Endothelial cell of umbilical vein (primary cell): ENCODE measurements at places on chromosomes 3 and 15. TPM values are rescaled to one million over a fixed set of nuclear protein-coding genes. Genes with fewer than 3 reads are reported as not detected.

Gene GOLGA6B
- not detected in 2 replicates for polyA plus RNA-seq

Gene DAG1
- 59.6 and 63.7 TPM in 2 replicates for polyA plus RNA-seq

Gene CDHR4
- 0.19 TPM in 1 of 2 replicates, not detected in the other for polyA plus RNA-seq

Gene SENP2
- 3.8 and 4.2 TPM in 2 replicates for polyA plus RNA-seq

Gene HHATL
- polyA plus RNA-seq = 0.11 TPM in 1 of 2 replicates, not detected in the other

Gene EIF4E3
- 1.1 and 1.3 TPM in 2 replicates for polyA plus RNA-seq

Gene IL17RE
- 1.3 and 1.6 TPM in 2 replicates for polyA plus RNA-seq

Gene CACNA2D3
- polyA plus RNA-seq = not detected in 2 replicates

Gene SOX14
- not detected in 2 replicates for polyA plus RNA-seq

DNA sequence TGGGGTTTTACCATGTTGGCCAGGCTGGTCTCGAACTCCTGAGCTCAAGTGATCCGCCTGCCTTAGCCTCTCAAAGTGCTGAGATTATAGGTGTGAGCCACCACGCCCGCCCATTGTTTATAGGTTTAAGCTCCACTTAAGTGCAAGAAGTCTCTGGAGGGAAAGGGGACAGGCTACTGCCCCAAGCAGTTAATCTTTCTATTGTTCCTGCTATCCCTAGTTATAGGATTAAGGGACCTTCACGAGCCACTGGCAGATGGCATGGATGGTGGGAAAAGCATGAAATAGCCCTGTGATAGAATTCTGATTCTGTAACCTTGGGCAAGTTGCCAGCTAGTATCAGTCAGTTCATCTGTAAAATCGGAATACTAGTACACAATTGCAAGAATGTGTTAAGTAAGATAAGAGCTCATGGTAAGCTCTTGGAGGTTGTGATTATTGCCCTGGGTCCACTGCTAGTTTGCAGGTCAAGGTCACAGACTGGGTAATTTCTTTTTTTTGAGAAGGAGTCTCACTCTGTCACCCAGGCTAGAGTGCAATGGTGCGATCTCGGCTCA is 5.3 kb upstream of the RBPMS2 start:
- no peaks in the 10 kb centered on the region for H3K36me3 ChIP-seq
- no peak for DNase-seq
- no peak overlapping the region for H3K27ac ChIP-seq
- peaks cover 6% of the 10 kb centered on the region for H3K4me1 ChIP-seq
- H3K27me3 ChIP-seq = peaks cover 4% of the 10 kb centered on the region
- no peak overlapping the region for H3K4me3 ChIP-seq

DNA sequence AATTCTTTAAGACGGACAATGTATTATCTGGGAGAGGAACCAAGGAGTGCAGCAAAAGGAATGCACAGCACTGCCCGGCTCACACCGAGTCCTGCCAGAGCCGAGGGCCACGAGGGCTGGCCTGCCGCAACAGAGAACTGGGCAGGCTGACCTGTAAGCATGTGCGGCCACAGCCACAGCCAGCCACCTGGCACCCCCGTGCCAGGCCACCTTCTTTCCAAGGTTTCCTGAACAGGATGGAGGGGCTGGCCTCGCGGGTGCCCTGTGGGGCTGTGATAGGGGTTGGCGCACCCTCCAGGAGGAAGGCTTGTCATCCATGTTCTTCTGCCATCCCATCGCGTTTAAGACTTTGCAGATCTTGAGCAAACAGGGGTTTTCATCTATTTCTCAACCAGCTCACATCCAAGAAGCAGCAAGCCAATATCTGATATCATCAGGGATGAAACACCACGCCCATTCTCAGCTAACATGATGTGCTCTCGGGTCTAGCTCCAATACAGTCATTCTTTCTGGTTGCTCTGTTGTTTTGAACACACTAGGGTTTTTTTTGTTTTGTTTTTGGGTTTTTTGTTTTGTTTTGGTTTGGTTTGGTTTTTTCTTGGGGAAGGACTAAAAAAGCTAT is 10.2 kb downstream of the CA12 start:
- no peak for DNase-seq
- no peak overlapping the region for H3K27ac ChIP-seq
- H3K36me3 ChIP-seq = no peaks in the 10 kb centered on the region

- H3K36me3 ChIP-seq = no peaks in the 10 kb centered on the region
- peaks cover 2% of the 10 kb centered on the region for H3K27me3 ChIP-seq
- DNase-seq = no peak
- peaks cover 15% of the 10 kb centered on the region for H3K4me1 ChIP-seq
- H3K27ac ChIP-seq = no peak overlapping the region
Observed at GRCh38 chr3:138919325-138919724, 27.6 kb downstream of the FOXL2 start.

- peaks cover 10% of the 10 kb centered on the region for H3K4me1 ChIP-seq
- H3K36me3 ChIP-seq = no peaks in the 10 kb centered on the region
- peaks cover 2% of the 10 kb centered on the region for H3K27me3 ChIP-seq
- DNase-seq = no peak
Observed at GRCh38 chr15:101086394-101087171, 165.3 kb downstream of the CHSY1 start.

GRCh38 chr15:76932135-76932966 is 802 bp downstream of the RCN2 start:
- H3K4me1 ChIP-seq = peaks cover 10% of the 10 kb centered on the region
- H3K27ac ChIP-seq = peak overlapping the region; percentile 60
- H3K36me3 ChIP-seq = peaks cover 2% of the 10 kb centered on the region
- peak overlapping the region; percentile 82 for H3K4me3 ChIP-seq

DNA sequence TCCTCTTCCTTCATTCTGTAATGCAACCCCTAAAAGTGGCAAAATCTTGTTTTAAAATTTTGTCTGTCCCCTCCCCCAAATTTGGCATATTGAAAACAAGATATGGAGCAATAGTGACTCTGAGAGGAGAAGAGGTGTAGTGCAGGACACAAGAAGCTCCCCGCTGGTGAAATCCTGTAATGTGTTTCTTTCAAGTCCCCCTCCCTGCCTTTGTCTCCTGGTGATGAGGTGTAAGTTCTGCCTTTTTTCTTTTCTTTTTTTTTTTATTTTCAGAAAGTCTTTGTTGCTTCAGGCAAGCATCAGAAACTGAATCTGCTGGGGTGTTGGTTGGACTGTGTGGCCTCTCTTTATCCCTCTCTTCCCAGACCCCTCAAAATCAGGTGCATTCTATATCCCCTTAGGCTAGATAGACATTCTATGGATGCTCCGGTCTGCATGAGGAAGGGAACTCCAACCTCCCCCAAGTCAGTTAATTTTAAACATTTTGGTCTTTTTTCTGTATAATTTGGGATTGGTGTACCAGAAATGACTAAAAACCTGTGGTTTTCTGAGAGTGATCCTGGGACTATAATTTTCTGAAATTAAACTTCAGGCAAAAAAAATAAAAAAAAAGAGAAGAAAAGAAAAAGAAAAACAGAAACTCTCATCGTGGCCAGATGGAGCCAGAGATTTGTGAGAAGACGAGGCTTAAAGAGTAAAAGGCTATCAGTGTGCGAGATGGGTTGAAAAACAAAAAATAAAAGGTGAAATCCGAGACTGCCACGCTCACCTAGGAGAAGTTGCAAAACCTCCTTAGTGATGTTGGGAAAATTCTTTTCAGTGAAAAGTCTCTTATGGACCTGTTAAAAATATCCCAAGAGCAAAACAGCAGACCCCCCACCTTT is 21.4 kb downstream of the ACKR2 start:
- no peak overlapping the region for H3K27ac ChIP-seq
- DNase-seq = no peak
- no peaks in the 10 kb centered on the region for H3K36me3 ChIP-seq
- H3K27me3 ChIP-seq = peaks cover 8% of the 10 kb centered on the region
- no peaks in the 10 kb centered on the region for H3K4me1 ChIP-seq
- no peak overlapping the region for H3K4me3 ChIP-seq

DNA sequence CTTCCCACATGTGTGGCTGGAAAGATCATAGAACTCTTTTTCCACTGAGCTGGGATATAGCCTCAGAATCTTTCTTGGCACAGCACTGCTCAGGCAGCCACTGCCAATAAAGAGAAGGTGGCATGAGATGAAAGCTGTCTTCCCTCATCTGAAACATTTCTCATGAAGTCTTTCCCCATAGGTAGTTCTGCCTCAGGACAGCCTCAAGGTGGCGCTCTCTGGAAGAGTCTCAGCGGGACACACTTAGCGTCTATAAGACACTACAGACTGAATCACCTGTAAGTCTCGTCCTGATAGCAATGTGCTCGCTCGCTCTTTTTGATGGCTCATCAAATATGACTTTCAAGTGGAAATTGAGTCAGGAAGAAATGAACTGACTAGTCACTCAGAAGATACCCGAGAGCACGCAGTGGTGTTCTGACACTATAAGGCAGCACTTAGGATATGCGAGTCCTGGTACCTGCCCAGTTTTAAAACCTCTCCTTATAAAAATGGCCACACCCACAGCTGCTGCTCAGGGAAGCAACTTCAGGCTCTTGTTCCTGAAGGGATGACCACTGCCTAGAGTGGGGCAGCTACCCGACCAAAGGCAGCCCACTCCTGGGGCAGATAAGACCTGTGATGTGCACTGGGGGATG is 269.5 kb downstream of the SUCLG2 start:
- no peak overlapping the region for H3K27ac ChIP-seq
- H3K36me3 ChIP-seq = no peaks in the 10 kb centered on the region
- peak; percentile 45 for DNase-seq
- H3K27me3 ChIP-seq = no peaks in the 10 kb centered on the region
- no peak overlapping the region for H3K4me3 ChIP-seq

GRCh38 chr15:66715181-66715624 is 13.2 kb downstream of the SMAD6 start:
- H3K36me3 ChIP-seq = no peaks in the 10 kb centered on the region
- no peak overlapping the region for H3K4me3 ChIP-seq
- no peak overlapping the region for H3K27ac ChIP-seq
- H3K27me3 ChIP-seq = no peaks in the 10 kb centered on the region

GRCh38 chr15:42820811-42821210 is 83.9 kb upstream of the CDAN1 start:
- H3K27ac ChIP-seq = no peak overlapping the region
- H3K4me1 ChIP-seq = no peaks in the 10 kb centered on the region
- no peaks in the 10 kb centered on the region for H3K27me3 ChIP-seq
- DNase-seq = no peak
- no peak overlapping the region for H3K4me3 ChIP-seq

- no peaks in the 10 kb centered on the region for H3K27me3 ChIP-seq
- H3K4me3 ChIP-seq = no peak overlapping the region
- DNase-seq = no peak
- no peaks in the 10 kb centered on the region for H3K36me3 ChIP-seq
- H3K4me1 ChIP-seq = no peaks in the 10 kb centered on the region
Observed at GRCh38 chr15:36331531-36332275, 247.7 kb upstream of the CDIN1 start.

- no peaks in the 10 kb centered on the region for H3K36me3 ChIP-seq
- no peak for DNase-seq
- H3K27ac ChIP-seq = no peak overlapping the region
- no peaks in the 10 kb centered on the region for H3K27me3 ChIP-seq
Observed at GRCh38 chr3:177282119-177282655, 84.9 kb upstream of the TBL1XR1 start.

DNA sequence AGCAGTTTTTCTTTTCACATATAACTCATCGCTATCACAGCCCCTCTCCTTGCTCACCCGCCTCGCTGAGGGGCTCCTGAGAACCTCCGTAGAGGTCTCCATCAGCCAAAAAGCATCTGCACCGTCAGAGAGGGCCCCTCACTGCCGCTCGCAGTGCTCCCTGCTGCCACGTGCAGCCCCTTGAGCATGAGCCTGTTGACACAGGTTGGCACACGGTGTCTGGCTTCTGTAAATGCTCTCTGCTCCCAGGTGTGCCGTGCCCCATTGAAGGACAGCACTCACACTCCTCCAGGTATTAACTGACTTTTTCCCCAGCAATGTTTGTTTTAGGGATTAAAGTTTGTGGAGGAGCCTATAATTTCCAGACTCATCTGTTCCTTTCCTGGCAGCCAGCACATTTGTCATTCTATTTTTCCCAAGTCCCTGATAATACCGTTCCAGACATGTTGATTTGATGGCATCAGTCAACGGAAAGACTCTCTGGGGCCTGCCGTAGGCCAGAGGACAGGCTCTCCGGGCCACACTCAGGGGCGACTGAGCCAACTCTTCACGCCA is 2.1 kb upstream of the FURIN start:
- H3K27me3 ChIP-seq = no peaks in the 10 kb centered on the region
- no peak overlapping the region for H3K27ac ChIP-seq
- no peaks in the 10 kb centered on the region for H3K36me3 ChIP-seq
- peaks cover 19% of the 10 kb centered on the region for H3K4me1 ChIP-seq
- no peak overlapping the region for H3K4me3 ChIP-seq

- H3K4me3 ChIP-seq = no peak overlapping the region
- DNase-seq = no peak
- H3K36me3 ChIP-seq = no peaks in the 10 kb centered on the region
Observed at GRCh38 chr3:59425371-59425770, 375.5 kb upstream of the CFAP20DC start.

GRCh38 chr3:42491881-42492507 is 10.4 kb upstream of the VIPR1 start:
- H3K36me3 ChIP-seq = no peaks in the 10 kb centered on the region
- peaks cover 15% of the 10 kb centered on the region for H3K4me1 ChIP-seq
- no peak for DNase-seq
- no peaks in the 10 kb centered on the region for H3K27me3 ChIP-seq
- no peak overlapping the region for H3K4me3 ChIP-seq

DNA sequence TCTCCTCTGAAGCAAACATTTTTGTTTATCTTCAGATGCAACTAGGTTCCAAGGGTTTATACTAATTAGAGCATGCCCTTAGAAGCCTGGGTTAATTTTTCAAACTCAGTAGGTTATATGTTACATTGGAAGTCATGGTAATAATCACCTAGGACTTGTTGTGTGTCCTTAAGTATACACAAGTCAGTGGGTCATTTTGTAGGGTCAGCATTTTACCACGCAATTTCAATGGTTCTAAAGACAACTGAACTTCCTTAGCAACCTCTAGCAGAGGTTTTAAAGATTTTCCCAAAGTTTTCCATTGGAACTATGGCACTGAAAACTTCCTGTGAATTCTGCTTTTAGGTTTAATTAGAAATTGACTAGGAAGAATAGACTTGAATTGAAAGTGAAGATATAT is 99.6 kb upstream of the NANOGP8 start:
- no peak overlapping the region for H3K4me3 ChIP-seq
- H3K4me1 ChIP-seq = peaks cover 3% of the 10 kb centered on the region
- no peaks in the 10 kb centered on the region for H3K27me3 ChIP-seq
- DNase-seq = no peak

DNA sequence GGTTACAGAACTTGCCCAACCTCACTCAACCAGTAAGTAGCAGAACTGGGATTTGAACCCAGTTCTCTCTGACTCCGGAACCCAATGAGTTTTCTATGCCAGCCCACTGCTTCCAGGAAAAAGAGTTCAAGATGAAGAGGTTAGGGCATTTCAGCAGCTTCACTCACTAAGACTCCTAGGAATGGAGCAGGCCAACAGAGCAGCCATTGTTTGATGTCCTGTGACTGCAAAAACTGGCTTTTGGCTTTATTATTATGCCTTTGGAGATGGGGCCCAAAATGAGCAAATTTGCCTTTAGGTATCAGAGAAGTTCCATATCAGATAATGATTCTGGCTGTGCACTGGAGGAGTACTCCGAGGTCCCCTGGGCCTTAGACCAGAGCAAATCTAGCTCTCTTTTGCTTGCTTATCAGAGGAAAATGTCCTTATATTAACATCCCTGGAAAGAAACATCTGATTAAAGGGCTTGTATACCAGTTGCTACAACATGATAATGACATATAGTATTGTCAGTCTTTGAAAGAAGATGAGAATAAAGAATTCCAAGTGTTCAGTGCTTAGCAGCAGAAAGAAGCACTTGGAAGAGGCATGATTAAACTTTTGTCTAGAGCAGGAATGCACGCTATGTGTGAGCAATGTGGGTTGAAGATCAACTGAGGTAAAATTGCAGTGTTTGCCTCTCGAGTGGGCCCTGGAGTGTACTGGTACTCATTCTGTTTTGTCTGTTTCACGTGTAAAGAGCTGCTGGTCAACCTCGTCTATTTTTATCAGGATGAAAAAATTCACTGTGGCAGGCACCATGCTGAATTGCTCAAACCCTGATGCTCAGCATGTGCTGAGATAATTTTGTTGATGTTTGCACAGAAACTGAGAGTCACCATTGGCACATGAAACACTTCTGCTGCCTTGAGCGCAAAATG is 21.8 kb upstream of the KLHL24 start:
- H3K4me3 ChIP-seq = no peak overlapping the region
- H3K27me3 ChIP-seq = peaks cover 5% of the 10 kb centered on the region
- no peak overlapping the region for H3K27ac ChIP-seq
